ENCODE measurements at places on chromosomes 12 and 14.

- no peak for DNase-seq
Observed at GRCh38 chr14:73879027-73879426, 7.6 kb upstream of the ZNF410 start.

DNA sequence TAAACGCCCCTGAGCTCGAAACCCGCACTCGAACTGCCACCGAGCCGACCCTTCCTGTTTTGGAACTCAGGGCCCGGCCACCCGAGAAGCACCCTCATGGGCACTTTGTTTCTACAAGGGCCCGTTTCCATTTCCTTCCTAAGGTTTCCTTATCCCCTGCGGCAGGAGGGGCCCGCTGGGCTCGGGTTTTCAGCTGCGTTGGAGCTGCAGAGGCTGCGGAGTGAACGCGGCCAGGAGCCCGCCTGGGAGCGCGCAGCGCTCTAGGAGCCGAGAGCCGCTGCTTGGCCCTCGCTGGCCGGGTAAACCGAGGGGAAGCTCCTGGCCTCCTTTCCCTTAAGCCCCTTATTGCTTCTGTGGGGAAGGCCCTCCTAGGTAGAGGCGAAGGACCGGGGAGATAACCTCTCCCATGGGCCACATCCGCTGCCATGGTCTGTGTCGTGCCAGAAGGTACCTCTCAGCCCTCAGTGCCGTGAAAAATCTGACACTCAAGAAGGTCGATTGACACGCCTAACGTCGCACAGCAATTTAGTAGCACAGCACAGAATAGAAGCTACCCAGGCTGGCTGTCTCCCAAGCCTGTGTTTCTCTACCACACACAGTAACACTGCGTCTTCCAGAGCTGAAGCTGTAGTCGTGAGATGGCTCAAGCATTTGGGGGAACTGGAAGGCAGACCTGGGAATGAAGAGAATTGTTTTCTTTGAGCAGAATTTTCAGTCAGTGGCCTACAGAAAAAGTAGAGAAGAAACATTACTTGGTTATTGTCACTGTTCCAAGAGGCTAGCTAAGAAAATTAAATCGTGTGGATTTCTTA is 12.9 kb upstream of the CALM1 start:
- peak; percentile 51 for DNase-seq

- peak; percentile 64 for DNase-seq
Observed at GRCh38 chr12:113098441-113099028, 37.0 kb downstream of the RASAL1 start.

- no peak for DNase-seq
Observed at GRCh38 chr12:51357374-51358047, 11.0 kb upstream of the CELA1 start.

GRCh38 chr12:104350211-104351056 is 46.9 kb downstream of the EID3 start:
- no peak for DNase-seq
